ENCODE measurements at places on chromosomes 7 and 10.

DNA sequence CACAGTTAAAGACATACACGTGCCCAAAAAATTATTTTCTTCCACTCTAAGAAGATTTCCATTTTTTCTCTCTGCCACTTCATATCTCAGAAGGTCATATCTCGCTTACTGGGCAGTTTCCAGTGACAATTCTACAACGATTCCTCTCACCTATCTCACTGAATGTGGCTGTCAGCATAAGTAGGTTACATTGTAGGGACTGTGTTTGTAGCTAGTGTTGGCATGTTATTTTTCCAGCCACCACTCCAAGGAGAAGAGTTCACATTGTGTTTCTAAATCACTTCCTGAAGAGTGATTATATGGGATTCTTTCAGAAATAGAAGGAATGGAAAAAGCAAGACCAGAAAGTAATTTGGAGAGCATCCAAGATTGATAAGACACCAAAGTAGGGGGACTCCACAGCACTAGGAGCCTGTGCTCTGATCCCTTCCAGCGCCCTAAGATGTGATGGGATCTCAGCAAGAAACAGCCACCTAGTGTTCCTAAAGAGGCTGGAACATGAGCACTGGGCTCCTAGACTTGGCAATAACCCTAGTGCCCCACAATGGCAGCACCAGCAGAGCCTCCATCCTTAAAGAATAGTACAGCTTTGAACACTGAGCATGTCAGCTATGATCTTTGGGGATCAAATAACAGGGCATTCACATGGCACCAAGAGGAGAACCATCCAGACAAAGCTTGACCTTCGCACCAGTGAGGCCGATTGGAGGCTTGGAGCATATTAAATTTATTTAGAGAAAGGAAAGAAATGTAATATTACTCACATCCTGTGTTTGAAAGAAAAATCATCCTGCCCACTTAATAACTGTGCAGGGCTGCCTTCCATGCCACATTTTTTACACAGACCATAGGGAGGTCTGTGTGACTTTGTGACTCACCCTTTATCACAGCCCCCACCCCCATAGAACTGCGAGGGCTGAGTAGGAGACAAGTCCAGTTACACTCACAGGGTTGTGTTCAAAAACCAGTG, 51.8 kb downstream of the CAV1 start:
- no peak for DNase-seq

DNA sequence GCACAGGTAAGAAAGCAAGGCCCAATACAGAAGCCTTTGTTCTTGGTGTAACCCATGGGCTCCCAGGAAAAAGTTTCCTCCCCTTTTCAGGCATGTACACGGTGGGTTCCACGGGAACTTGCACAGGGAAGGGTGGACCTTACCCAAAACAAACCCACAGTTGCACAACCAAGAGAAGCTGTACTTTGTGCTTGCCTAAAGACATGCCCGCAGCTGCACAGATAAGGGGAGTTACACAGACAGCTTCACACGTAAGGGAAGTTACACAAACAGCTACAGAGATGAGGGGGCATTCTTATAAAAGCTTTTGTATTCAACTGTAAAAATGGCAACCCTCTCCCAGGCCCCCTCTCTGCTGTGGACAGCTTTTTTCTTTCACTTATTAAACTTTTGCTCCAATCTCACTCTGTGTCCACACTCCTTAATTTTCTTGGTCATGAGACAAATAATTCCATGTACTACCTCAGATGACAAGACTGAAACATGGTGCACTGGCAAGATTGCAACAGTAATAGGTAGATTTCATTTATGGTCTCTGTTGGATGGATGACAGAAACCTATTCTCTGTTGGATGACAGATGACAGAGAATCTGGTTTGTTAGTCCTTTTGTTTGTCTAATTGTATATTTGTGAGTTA, 72.9 kb downstream of the ATE1 start:
- no peak for DNase-seq

GRCh38 chr10:121485436-121486139, 112.7 kb downstream of the FGFR2 start:
- DNase-seq: no peak

GRCh38 chr7:127413326-127413725, 20.8 kb upstream of the ZNF800 start:
- DNase-seq: no peak

GRCh38 chr7:135188298-135188984, 17.9 kb upstream of the CYREN start:
- no peak for DNase-seq

DNA sequence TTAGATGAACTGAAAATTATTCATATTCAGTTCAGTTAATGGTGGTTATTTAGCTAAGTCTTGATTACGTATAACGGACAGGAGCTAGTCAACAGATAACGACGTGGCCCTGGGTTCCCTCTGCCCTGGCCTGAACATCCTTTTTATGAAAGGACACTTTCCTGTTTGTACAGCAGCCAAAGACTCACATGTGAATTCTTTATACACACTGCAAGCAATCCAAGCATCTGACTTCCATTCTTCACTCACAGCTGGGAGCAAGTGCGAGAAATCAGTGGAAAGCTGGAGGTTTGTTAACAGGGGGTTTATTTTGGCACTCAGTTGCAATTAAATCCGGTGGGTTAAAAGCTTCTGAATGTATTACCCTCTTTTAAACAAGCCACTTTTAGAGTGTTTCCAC, 148.1 kb upstream of the GDF10 start:
- no peak for DNase-seq

DNA sequence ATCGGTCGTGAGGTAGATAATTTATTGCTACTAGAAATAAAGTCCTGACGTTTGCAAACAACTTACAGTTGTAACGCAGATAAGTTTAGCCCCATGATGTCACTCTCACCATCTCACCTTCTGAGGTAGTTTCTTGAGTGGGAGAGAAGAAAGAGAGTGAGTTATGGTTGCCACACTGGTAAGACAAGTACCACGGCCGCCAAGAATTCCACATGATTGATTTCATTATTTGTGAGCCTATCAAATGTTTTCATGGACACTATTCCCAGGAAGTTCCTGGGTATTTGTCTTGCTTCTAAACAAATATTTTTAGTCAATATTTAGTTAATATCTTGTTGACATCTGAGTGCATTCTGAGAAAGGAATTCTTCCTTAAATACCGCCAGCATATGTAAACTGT, 339.4 kb upstream of the KIAA1217 start:
- no peak for DNase-seq

GRCh38 chr10:73561192-73561591, 29.9 kb downstream of the USP54 start:
- DNase-seq: no peak

DNA sequence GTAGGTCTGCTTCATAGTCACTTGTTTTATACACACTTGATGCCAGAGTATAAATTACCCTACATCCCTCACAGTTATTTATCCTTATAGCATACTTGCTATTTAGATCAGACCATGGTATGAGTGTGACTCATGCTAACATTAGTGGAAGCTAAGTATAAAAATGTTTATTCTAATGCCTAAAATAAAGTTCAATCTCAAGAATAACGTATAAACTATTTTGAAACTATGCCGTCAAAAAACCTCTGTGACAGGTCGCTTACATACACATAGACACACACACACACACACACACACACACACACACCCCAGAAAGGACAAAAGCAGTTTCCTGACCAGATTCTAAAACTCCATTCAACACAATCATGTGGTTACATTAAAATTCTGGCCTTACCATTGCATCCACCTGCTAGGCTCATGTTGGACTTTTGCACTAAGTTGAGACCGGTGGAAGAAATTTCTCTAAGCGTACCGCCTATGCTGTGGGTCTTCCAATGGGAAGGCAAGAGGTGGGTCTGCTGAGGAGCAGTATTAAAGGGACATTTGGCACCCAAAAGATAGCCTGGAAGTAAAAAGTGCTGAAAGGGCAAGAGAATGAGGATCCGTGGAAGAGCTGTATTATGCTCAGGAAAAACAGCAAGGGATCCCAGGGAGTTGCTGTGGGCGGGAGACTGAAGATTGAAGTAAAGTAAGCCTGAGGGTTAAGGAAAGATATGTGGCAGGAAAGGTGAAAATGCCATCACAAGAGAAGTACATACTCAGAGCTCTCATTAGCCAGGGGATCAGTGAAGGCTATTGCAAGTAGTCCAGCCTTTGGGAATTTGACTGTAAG, 5.0 kb downstream of the FOXP2 start:
- no peak for DNase-seq

DNA sequence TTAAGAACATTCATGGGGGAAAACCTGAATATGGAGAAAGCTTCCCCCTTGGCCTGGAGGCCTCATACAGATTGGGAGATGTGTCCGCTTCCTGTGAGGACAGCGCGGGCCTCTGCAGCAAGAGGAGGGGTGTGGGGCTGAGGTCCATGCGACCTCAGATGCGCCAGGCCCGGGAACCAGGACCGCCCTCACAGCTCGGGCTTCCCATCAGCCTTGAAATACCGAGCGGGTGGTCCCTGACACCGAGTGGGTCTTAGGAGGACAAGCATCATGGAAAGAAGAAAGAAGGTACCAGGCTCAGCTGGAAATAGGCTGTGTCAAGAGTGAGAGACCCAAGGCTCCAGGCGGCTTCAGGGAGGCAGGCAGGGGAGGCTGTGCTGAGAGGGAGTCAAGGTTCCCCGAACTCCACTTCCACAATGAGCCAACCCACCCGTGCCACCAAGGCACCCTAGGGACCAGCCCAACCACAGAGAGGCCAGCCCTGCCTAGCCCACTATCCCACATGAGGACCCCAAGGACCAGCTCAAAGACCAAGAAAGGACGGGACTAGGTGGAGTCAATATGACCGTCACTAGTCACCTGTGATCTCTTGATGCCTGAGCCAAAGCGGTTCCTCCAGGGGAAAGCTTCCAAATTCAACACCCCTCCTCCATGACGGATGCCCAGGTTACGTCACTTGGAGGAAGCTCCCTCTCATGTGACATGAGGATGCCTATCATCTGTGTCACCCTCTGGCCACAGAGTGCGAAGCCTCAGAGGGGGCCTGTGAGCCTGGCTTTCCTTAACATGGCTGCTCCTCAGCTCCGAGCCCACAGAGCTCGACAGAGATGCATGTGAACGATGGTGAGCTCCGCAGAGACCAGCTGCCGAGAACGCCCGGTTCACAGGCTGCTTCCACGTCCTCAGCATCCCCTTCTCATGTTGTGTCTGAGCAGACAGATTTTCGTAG, 103.7 kb downstream of the TCERG1L start:
- DNase-seq: no peak

DNA sequence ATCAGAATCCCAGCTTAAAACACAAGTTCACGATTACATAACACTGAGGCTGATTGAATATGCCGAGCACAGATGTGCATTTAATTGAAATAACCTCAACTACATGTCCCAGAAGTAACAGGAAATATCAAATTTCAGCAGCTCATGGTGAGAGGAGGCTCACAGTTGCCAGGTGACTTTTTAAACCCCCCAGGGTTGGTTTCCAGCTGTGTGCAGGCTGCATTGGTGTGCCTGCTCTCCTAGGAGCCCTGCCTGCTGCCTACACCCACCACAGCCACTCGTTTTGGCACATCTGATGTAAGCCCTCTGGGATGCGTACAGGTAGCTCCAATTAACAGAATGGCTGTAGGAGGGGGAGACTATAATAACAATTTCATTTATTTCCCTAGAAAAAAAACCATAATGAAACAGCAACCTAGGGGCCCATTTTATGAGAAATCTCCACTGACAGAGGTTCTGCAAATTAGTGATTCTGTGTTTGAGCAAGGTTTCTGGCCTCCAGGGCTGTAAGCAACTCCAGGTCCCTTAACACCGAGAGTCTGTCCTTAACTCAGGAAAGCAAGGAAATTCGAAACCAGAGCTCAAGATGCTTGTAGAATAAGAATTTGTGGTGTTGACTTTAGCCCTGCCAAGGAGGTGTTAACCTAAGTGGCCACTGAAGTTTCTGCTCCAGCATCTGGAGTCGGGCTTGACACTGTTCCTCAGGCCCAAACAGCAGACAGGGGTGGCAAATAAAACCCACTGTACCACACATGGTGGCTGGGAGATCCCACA, 161.9 kb downstream of the BMPER start:
- no peak for DNase-seq

- no peak for DNase-seq
Observed at GRCh38 chr7:36456138-36456537, 66.5 kb downstream of the ANLN start.

DNA sequence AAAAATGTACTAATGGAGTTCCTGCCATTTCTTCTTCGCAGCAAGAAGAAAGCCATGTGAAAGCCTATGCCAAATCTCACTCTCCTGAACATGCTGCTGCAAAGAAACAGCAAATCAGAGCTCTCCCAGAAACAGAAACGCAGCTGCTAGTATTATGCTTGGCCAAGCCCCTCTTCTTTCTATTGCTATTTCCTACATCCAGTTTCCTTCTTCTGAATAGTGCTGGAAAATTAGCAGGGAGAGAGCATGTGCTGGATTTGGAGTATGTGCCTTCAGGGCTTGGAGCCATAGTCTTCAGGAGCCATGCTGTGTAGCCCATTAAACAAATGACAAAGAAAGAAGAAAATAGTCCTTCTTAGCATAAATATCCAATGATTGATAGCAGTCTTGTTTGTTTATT, 852.0 kb upstream of the PHF14 start:
- no peak for DNase-seq

DNA sequence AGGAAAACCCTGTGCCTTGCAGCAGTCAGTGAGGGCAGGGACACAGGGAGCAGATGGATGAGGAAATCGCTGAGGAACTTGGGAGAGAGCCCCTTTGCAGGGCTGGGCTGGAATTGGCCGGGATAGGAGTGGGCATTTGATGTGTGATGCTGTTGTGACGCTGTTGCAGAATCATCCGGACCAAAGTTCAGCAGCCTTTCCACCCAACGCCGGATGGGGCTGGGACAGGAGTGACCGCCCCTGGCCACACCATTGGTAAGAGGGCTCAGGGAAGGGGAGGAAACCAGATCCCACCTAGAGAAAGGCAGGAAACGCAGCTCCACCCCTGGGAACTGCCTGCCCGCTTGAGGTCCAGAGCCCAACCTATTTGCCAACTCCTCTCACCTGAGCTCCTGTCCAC, 33.9 kb downstream of the PAX2 start:
- DNase-seq: no peak

DNA sequence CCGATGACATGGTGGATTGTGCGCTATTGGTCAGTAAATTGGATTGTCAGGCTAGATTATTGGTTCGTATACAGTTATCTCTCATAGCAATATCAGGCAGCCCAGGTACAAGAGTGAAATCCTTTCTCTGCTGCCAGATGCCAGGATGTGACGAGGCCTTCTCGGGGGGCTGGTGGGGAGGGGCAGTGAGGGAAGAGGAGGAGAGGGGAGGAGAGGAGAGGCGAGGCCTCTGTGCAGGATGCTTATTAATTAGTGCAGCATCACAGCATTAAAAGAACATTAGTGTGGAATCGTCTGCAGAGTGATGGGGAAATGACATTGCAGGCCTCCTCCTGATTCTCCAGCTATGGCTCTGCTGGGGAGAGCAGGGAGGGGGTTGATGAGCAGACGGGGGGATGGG, 30.5 kb upstream of the SLF2 start:
- no peak for DNase-seq

GRCh38 chr7:105689067-105689819, 108.0 kb upstream of the EFCAB10 start:
- no peak for DNase-seq

- DNase-seq: no peak
Observed at GRCh38 chr10:112795067-112795466, 155.0 kb upstream of the TCF7L2 start.

DNA sequence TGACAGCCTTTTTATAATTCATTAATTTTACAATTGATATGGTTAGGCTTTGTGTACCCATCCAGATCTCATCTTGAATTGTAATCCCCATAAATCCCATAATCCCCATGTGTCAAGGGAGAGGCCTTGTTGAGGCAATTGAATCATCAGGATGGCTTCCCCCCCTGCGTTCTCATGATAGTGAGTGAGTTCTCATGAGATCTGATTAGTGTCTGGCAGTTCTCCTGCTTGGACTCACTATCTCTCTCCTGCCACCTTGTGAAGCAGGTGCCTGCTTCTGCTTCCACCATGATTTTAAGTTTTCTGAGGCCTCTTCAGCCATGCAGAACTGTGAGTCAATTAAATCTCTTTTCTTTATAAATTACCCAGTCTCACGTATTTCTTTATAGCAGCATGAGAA, 165.7 kb upstream of the GNAI1 start:
- no peak for DNase-seq
